Thoracic aorta (tissue), 2 donors: ENCODE measurements at places on chromosomes 5 and 9.

- DNase-seq = no peak
These were observed 81.1 kb downstream of the SEC61B start for GRCh38 chr9:99303177-99303576.

DNA sequence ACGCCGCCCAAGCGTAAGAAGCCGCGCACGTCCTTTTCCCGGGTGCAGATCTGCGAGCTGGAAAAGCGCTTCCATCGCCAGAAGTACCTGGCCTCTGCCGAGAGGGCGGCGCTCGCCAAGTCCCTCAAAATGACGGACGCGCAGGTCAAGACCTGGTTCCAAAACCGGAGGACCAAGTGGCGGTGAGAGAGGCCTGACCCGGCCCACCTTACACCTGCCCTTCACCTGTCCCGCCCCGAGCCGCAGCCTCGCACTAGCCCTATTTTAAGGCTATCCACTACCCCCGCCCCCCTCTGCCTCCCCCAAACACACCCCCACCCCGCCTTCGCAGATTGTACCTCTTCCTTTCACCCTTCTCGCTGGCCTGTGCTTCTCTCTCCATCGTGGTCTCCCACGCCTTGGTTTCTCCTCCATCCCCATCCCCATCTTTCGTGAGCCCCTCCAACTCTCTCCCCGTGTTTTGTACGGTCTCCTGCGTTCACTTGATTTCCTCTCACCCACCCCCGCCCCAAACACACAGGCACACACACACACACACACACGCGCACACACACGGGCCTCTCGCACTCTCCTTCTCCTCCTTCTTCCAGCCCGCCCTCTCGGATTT is 1.3 kb downstream of the TLX3 start:
- no peak for DNase-seq

DNA sequence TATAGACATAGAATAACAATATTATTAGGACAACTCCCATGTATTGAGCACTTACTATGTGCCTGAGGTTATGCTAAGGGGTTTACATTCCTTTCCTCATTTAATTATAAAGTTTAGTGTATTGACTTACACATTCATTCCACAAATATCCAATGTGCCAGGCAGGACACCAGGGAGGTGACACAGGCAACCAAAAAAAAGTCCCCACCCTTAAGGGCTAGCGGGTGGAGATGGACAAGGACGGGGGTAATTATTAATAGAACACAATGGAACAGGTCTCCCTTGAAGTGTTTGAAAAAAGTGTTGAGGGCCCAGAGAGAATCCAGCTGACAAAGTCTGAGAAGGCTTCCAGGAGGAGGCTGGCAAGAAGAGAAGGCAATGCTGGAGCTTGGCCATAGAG is 5.7 kb downstream of the TBC1D2 start:
- no peak for DNase-seq

- DNase-seq = no peak
These were observed 175.8 kb upstream of the KLF9 start for GRCh38 chr9:70590315-70590677.

DNA sequence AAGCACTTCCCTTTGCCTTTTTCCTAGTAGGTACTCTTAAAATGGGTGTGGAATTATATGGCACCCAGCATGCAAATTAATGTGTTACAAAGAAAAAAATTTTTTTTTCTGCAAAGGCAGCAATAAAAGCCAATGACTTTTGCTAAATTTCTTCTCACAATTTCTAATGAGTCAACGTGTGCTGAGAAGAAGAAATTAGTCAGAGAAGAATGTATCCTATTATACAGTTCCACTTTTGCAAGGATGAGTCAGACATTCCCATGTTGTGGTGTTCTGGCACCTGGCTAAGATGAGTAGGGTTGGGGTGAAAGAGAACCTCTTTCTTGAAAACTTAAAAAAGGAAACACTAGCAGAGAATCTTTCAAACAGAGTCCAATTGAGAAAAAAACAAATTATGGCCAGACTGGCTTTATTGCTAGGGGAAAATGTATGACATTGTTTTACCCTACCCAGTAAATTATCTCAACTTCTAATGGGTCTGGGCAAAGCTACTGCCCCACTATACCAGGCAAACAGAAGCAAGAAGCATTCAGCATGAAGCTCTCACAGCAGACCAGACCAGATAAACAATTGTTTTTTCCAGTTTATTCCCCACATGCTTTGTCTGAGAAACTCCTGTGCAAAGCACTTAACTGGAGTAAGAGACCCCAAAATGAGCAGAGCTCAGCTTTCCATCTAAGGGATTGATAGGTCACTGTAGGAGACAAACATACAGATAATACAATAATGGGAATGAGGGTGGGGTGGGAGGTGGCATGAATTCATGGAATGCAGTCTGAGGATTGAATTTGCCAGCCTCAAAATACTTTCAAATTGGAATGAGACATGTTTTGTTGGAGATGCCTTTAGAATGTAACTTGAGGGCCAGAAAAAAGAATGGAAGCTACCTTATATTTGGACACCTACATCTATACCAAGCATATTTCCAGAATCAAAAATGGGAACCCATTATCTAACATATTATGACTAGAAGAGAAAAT is 220.8 kb upstream of the RFX3 start:
- DNase-seq = no peak

GRCh38 chr5:31707329-31707728 is 68.4 kb downstream of the PDZD2 start:
- DNase-seq = no peak

GRCh38 chr5:1281038-1281882 is 13.6 kb downstream of the TERT start:
- DNase-seq = no peak

GRCh38 chr9:17578911-17579793 is at the start of gene SH3GL2:
TSS of gene SH3GL2 (plus strand) at chr9:17579066.
- DNase-seq = no peak

DNA sequence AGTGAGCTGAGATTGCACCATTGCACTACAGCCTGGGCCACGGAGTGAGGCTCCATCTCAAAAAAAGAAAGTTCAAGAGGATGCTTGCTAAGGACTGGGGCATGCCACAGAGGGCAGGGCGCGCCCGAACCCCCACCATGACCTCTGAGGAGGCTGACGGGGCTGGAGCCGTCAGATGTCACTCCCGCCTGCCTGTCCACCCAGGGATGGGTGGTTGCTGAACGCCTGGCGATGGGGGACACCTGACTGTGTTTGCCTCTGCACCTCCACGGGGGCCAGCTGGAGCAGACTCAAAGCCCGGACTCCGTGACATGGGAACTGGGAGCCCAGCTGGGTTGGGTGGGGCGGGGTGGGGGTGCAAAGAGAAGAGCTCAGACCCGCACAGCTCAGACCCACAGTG is 31.9 kb downstream of the ADAMTSL2 start:
- no peak for DNase-seq

DNA sequence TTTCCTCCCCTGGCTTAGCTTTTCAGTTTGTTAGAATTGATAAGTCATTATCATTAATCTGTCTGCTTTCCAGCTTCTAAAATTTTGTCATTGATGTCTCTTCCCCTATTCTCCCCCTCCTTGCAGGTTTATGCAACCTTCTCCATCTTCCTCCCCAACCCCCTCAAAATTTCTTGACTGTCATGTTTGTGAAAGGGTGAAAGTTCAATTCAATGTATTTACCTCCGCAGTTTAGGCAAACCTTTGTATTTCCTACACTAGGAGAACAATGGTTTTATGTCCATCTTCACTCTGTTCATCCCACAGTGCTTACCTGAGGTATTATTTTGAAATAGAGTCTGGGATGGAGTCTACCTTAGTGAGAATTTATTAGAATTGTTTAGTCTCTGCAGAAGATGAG is 117.9 kb downstream of the ALDH1A1 start:
- DNase-seq = no peak

DNA sequence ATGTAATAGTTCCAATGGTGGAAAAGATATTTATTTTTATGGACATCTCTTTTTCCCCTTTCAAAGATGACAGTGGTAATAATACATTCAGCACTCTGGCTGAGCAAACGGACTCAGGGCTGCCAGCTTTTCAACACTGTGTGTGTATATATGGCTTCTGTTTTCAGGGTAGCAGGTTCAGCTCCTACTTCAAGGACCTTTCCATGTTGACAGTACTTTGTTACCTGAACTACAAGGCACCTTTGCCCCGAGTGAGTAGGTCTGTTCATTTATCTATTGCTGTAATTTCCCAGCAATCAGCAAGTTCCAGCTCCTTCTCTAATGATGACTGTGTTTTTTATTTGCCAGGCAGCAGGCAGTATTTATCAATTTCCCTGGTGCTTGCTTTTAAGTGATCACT is 387.4 kb upstream of the KIF2A start:
- no peak for DNase-seq

DNA sequence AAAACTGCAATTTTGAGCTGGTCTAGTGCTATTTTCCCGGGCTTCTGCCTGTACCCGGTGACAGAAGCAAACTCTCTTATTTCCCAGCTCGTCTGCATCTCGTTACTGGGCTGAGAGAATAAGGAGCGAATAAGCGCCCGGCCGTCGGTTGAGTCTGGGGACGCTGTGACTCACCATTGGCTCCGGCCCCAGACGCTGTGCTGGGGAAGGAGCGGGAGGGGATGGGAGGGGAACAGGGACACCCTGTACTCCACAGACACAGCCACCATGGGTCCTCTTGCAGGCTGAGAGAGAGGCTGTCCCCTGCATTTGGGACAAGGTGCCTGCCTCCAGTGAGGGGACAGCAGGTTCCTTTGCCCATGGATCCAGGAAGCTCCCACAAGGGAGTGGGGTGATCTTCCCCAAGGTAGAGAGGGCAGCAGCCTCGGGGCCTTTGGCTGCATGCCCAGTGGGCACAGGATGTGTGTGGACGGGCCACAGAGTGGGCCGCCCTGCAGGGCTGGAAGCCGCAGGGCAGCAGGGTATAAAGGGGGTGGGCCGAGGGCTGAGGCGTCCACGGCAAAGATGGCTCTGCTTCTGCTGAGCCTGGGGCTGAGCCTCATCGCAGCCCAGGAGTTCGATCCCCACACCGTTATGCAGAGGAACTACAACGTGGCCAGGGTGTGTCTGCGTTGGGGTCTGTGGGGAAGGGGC is at the start of gene LCN9:
LCN9 (plus strand) TSS at position 552 of the 693 bp plus-strand sequence; CDS start at position 565, 13 bp downstream.
- no peak for DNase-seq

GRCh38 chr5:39948341-39948740 is 523.6 kb upstream of the DAB2 start:
- DNase-seq = no peak

DNA sequence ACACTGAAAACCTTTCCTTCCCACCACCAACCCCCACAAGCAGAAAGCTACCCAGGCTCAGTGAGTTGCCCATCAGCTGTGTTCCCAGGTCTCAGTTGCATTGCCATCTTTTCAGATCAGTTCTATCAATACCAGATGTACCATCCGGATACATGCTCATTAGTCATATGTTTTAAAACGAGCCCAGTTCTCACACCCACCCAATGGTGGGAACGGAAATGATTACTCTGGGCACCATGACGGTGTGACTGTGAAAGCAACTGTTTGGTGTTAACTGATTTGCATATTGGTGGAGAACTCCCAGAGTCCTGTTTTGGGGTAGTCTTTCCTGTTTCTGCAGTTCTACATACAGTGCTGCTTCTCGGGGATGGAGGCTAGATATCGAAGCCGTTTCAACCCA is 212.3 kb downstream of the TRIM36 start:
- DNase-seq = no peak

DNA sequence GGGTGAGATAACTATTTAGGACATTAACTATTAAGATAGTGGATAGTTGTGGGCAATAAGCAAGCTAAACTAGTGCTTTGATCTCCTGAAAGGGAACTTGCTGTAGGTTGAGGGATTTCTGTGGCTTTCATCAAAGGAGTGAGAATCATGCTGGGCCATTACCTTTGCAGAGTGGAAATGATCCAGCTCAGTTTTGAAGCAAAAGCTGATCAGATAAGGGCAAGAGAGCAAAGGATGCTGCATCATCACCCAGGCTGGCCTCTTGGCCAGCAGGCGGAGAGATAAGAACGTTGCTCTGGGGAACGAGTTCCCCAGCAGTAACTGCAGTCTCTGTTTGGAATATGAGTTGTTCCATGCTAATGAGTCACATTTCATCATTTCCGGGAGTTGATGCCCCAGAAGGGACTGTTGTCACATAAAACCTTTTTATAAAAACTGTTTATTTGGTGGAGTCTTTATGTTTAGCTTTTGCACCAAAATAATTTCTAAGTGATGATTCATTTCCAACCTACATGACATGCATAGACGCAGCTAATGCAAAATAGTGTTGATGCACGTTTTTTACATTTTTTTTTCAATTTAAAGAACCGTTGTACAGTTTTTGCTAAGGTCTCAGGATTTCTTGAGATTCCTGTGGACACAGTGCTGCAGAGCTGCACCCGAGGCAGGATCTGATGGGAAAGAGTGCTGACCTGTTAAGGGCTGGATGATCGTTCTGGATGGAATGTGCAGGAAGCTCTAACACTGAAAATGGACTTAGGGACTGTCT is 99.3 kb downstream of the ACTBL2 start:
- peak; percentile 15 for DNase-seq

- no peak for DNase-seq
These were observed 1.0 kb downstream of the PRDM6 start for GRCh38 chr5:123089914-123090660.

DNA sequence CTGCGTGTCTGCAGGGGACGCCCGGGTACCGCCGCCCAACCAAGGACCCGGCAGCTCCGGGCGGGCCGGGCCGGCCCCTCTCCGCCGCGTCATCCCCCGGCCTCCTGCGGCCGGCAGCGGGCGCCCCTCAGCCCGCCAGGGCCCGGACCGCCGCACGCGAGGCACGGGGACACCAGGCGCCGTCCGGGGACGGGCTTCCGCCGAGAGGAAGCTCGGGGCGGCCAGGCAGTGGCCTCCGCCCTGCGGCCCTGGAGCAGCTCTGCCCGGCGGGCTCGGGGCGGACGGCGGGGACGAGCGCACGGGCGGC is 373 bp downstream of the FBXW5 start:
- DNase-seq = no peak

- no peak for DNase-seq
These were observed 11.7 kb upstream of the ERBIN start for GRCh38 chr5:65914641-65915196.

GRCh38 chr9:801399-802071 is 40.0 kb upstream of the DMRT1 start:
- no peak for DNase-seq

DNA sequence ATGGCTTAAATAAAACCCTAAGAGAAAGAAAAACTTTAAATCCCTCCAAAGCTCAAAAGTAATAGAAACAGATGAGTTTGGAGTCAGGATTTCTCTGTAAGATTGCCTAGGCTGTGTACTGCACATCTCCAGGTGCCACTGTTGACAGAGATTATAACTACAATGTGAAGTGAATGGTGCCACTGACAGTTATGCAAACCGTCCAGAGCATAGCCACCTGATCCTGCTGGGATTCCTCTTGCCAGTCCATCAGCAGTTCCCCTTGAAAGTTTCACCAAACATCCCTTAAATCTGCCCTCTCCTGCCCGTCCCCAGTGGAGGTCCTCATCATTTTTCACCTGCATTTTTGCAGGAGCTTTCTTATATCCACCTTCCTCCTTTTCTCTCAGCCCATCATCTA is 42.5 kb downstream of the FXN start:
- no peak for DNase-seq
